Fibroblast of skin of scalp (primary cell): ENCODE measurements at places on chromosomes 3 and 15.
A peak's percentile ranks its signal among the peaks of the same experiment; 100 is the strongest.

- peak; percentile 75 for DNase-seq
These were observed 35.5 kb downstream of the EOMES start for GRCh38 chr3:27686642-27687041.

GRCh38 chr3:188486126-188486525 lies 332.2 kb downstream of the LPP start:
- DNase-seq = peak; percentile 75

GRCh38 chr3:196608693-196609092 lies 30.8 kb upstream of the NRROS start:
- DNase-seq = no peak

DNA sequence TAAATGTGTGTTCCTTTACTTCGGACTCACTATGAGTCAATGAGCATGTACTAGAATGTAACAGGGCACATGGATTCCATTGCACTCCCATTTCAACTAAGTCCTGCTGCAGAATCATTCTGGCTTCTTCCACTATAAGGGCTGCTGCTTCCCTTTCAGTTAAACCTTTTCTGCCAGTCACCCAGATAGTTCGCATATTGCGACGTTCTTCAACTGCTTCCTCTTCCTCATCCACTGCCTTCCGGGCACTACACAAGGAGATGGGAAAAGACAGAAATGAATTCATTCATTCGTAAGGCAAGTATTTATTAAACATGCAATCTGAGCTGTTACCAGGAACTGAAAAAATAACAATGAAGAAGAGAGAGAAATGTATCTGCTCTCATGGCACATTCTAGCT lies 55.6 kb downstream of the POLQ start:
- no peak for DNase-seq

GRCh38 chr15:99390667-99391066 lies 139.4 kb downstream of the LRRC28 start:
- DNase-seq = no peak

- DNase-seq = no peak
These were observed 74.6 kb downstream of the ARHGEF26 start for GRCh38 chr3:154195620-154196356.

- no peak for DNase-seq
These were observed 148.6 kb downstream of the SST start for GRCh38 chr3:187521546-187521945.

DNA sequence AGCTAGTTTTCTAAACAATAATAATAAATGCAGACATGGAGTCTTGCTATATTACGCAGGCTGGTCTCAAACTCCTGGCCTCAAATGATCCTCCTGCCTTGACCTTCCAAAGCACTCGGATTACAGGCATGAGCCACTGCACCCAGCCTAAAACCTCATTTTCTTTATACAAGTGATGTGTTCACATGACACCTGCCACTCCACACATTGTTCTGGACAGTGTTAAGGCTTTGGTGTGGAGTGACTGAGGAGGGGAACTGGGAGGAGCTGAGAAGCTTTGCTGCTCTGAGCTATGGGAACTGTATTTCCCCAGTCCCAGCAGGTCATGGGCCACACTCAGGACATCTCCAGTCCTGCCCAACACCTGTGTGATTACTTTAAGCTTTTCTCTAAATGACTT lies 380.0 kb downstream of the LRTM1 start:
- no peak for DNase-seq

DNA sequence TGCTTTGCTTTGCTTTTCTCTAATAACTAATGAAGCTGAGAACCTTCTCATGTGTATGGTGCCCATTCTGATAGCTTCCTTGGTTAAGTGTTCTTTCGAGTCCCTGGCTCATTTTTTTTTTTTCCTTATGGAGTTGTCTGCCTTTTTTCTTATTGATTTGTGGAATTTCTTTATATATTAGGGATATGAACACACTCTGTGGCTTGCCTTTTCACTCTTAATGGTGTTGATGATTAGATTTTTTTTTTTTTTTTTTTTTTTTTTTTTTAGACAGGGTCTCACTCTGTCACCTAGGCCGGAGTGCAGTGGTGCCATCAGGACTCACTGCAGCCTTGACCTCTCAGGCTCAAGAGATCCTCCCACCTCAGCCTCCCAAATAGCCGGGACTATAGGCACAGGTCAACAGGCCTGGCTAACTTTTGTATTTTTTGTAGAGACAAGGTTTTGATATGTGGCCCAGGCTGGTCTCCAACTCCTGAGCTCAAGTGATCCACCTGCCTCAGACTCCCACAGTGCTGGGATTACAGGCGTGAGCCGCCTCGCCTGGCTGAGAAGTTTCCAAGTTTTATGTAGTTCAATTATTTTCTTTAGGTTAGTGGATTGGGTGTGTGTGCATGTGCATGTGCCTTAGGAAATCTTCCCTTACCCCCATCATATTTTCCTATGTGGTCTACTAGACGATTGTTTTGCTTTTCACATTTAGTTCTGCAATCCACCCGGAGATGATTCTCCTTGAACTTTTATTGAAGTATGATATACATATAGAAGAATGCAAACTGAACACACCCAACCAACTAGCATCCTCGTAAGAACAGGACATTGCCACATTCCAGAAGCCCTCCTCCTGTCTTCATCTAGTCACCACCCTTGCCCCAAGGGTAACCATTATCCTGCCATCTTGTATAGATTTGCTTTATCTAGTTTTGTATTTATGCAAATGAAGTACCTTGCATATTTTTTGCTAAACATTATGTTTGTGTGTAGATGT lies 1.7 kb upstream of the SNRPA1 start:
- peak; percentile 74 for DNase-seq
